KBM-7 (cell line): ENCODE measurements at places on chromosomes 5 and 9.

DNA sequence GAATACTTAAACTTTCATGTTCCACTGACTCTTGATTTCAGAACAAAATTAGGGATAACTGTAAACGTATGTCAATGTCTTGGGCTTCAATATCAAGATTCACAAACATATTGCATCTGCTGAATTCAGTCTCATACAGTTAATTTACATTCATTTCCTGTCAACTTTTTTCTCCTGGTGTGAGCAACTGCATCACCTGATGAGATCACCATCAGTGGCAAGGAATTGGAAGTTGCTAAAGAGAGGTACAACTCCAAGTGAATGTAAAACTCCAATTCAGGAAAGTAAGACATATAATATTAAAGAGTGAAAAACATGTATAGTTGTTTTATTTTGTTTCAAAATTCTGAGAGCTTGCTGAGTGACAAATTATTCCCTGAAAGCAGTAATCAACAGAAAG, 1336.2 kb upstream of the C9orf72 start:
- no peak for DNase-seq

DNA sequence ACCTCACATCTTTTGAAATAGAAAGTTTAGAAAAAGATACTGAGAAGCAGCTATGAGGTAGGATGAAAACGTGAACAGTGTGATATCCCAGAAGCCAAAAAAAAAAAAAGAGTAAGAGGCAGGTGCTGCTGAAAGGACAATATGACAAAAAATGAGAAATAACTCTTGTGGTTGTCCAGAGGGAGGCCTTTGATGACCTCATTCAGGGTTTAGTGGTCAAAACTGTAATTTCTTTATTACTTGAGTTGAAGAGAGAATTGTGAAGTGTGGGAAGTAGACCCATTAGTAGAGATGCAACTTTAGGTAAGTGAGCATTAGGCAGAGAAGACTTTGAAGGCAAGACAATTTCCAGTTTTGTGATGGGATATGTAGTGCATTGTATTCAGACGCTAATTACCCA, 1306.3 kb upstream of the ACO1 start:
- no peak for DNase-seq

GRCh38 chr5:136768457-136768856, 403.1 kb upstream of the TRPC7 start:
- DNase-seq, result no peak

GRCh38 chr5:111735583-111736270, 21.3 kb downstream of the NREP start:
- no peak for DNase-seq

- no peak for DNase-seq
Observed at GRCh38 chr5:74954919-74955318, 88.7 kb upstream of the FAM169A start.

GRCh38 chr9:134716067-134716466, 74.5 kb downstream of the COL5A1 start:
- DNase-seq, result no peak

- DNase-seq, result no peak
Observed at GRCh38 chr5:1541702-1542400, 18.1 kb upstream of the LPCAT1 start.

DNA sequence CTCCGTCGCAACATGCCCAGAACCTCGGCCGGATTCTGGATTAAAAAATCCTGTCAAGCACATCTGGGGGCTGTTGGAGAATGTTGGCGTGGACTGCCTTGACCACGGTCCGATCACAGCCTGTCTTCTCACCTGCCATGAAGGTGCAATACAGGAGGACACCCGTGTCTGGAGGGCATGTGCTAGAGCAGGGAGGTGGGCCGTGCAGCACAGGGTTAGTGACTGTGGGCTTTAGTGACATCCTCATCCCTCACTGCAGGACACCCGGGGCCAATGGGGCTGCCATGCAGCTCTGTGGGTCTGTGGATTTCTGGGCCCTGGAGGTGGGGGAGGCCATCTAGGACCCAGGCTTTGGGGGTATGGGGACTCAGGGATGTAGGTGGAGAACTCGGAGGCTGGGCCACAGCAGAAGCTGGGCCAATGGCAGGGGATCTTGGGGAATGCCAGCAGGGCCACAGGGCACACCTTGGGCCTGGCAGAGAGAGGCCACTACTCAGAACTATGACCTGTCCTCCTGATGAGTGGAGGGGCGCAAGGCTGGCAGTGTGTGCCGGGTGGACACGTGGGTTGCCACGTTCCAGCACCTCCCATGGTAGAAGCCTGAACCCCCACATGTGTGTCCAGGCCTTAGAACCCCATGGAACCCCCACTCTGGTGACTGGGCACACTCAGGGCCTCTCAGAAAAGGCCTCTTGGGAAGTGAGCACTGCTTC, 23.3 kb downstream of the ZDHHC11B start:
- no peak for DNase-seq

- DNase-seq, result no peak
Observed at GRCh38 chr9:125460883-125461635, 199.4 kb downstream of the GAPVD1 start.

DNA sequence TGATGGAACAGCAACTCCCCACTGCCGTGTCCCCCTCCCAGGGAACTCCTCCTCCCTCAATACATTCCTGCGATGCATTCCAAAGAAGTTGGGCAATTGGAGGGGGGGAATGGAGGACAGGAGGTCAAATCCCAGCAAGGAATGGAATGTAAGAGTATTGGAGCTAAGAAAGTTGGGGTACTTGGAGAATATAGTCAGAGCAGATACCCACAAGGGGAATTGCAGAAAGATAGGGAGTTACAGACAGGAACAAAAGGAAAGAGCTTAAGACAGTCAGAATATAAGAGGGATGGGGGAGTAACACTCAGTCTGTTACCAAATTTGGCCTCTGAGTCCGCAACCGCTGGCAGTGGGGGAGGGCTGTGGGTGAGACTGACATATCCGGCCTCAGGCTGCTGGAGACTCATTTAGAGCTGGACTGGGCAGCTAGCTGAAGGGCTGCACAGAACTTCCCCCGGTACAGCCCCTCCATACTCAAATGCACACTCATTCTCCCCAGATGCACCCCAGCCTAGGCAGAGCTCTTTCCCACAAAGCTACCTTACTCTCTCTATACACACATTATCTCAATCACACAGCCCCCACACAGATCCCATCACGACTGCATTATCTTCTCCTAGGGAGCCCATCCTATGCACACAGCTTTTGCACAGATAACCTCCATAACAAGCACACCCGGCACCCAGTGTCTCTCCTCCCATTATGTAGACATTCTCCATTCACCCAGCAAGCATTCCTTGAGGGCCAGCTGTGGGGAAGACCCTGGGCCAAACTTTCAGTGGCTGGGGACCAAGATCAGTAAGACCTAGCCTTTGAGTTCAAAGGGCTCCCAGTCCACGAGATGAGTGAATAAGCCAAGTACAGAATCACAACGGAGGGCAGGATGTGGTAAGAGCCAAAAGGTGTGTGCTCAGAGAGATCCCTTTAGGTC, 3.7 kb downstream of the TLN1 start:
- DNase-seq, result peak; percentile 77
